AG09319 (cell line): ENCODE measurements at places on chromosomes 12 and 14.

GRCh38 chr12:128856035-128856790 lies 2.9 kb downstream of the GLT1D1 start:
- no peak for DNase-seq

DNA sequence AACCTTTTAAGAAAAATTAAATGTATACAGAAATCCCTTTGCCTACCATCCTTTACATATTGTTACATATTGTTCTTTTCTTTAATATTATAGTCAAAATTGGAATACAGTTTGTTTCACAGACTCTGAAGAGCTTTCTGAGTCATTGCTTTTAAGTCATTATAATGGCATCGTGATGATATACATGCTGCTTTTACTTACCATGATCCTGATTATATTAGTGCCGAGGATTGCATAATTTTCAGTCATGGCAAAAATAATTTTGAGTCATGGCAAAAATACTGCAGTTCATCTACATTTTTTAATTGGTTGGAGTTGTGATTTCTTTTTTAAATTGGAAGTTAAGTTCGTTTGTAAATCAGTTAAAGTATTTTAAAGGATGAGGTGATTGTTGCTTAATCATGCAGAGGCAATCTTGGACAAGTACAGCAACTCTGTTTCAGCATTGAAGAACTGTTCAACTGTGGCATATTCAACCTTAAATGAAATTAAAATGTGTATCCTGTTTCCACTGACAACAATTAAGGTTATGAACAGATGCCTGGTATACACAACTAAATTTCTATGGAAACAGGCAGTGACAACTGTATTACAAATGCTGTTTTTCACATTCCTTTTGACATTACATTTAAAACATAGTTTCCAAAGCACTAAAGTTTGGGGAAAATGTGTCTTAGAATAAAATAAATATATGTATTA lies 142.3 kb downstream of the PCNX1 start:
- peak; percentile 4 for DNase-seq

DNA sequence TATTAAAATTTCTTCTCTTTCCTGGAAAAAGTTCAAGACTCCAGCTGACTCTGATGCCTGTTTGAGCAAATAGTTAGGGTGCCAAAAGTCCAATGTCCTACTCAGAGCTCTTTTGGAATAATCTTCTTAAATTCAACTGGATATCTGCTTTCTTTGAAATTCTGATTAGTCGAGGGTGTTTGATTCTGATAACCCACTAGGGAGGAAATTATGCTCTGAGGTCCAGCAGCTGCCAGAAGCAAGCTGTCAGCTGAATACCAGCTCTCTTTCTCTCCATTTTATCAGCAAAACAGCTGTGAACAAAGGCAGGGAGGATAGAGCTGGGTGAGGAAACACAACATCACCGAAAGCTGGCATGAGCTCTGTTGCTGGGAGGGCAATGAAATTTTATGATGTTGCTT lies 141.5 kb downstream of the CAND1 start:
- DNase-seq, result no peak

DNA sequence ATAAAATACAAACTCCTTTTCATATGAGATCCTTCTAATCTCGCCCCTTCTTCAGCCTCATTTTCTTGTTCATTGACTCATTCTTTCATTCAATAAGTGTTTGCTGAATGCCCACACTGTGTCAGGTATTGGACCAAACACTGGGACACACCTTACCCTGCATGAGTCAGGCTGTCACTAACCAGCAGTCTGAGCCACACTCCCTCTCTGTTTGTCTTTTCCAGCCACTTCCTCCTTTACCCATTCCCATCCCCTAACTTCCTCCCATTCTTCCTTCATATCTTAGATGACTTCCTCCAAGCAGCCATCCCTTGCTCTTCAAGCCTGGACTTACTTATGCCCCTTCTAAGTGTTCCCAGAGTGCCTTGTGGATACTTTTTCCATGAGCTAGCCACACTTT lies 27.0 kb upstream of the HIF1A start:
- no peak for DNase-seq

DNA sequence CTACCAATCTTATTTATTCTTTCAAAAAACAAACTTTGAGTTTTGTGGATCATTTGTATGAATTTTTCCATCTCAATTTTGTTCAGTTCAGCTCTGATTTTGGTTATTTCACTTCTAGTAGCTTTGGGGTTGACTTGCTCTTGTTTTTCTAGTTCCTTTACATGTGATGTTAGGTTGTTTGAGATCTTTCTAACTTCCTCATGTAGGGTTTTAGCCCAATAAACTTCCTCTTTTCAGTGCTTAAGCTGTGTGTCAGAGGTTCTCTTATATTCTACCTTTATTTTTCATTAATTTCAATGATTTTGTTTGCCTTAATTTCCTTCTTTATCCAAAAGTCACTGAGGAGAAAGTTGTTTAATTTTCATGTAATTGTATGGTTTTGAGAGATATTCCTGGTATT lies 860.4 kb upstream of the FBXO33 start:
- DNase-seq, result no peak

- DNase-seq, result no peak
These were observed 445.8 kb upstream of the TBX3 start for GRCh38 chr12:115129727-115130126.

DNA sequence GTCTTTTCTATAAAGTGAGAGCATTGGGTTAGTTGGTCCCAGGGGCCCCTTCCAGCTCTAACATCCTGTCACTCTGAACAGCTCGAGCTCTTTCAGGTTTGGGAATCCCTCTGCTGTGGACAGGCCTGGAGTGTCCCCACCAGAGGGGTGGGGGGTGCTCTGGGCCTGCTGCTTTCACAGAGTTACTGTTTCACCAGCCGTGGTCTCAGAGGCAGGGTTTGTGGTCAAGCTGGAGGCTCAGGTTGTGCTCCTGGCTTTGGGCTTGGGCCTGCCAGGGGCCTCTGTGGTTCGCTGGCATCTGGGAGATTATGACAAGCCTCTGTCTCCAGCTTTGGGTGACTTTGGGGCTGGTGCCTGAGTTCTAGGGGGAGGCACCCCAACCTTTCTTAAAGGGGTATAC lies 59.6 kb downstream of the FBXL14 start:
- DNase-seq, result no peak

- no peak for DNase-seq
These were observed 11.6 kb upstream of the CLEC4D start for GRCh38 chr12:8501720-8502119.

GRCh38 chr14:77026166-77026929 lies 2.2 kb downstream of the IRF2BPL start:
- DNase-seq, result no peak

DNA sequence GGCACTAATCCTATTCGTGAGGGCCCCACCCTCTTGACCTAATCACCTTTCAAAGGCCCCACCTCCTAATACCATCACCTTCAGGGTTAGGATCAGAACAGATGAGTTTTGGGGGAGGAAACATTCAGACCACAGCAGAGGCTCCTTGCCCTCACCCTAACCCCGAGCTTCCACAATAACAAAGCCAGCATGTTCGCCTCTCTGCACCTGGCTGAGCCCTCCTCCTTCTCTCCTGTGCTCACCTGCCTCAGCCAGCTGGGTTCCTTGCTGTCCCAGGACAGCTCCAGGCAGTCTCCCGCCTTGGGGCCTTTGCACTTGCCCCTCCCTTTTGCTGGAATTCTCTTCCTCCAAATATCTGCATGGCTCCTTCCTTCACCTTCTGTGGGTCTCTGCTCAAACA lies 9.7 kb upstream of the RAN start:
- DNase-seq, result no peak

GRCh38 chr12:57612711-57613426 lies 1.6 kb downstream of the ARHGEF25 start:
- DNase-seq, result no peak

- DNase-seq, result no peak
These were observed 1.8 kb upstream of the GMFB start for GRCh38 chr14:54490445-54491175.
